ENCODE measurements at places on chromosomes 5 and 9. TPM values are rescaled to one million over a fixed set of nuclear protein-coding genes. Genes with fewer than 3 reads are reported as not detected.

GRXCR2 gene
- total RNA-seq: not detected

FOXD4L5 gene
- 0.09 TPM for total RNA-seq

GGTA1 gene
- total RNA-seq: 0.18 TPM

GNA14 gene
- total RNA-seq: 2.4 TPM

GDA gene
- total RNA-seq: not detected

FOXD4L4 gene
- 0.09 TPM for total RNA-seq

OR13C8 gene
- total RNA-seq: not detected

PCDHGB1 gene
- 0.99 TPM for total RNA-seq

LAMC3 gene
- under 0.01 TPM for total RNA-seq

LRRC19 gene
- total RNA-seq: not detected

LCN9 gene
- total RNA-seq: not detected

BTNL9 gene
- total RNA-seq: 0.27 TPM

PIP5KL1 gene
- 1.0 TPM for total RNA-seq

RASEF gene
- total RNA-seq: 0.09 TPM

AMBP gene
- total RNA-seq: not detected

PGM5 gene
- total RNA-seq: 1.1 TPM

TSLP gene
- 0.09 TPM for total RNA-seq

PCA3 gene
- 0.90 TPM for total RNA-seq

ERAP2 gene
- 7.6 TPM for total RNA-seq

DRD1 gene
- total RNA-seq: not detected

CAMK2A gene
- total RNA-seq: not detected

PCDHGA8 gene
- 1.3 TPM for total RNA-seq

FOXD4L6 gene
- not detected for total RNA-seq

BNC2 gene
- 15.3 TPM for total RNA-seq

FAT2 gene
- total RNA-seq: not detected

IRGM gene
- not detected for total RNA-seq

NOP16 gene
- total RNA-seq: 27.9 TPM

WDR31 gene
- 0.75 TPM for total RNA-seq

DDX46 gene
- total RNA-seq: 23.9 TPM

ATOX1 gene
- 76.2 TPM for total RNA-seq

MCTP1 gene
- total RNA-seq: 40.7 TPM

Measured in endothelial cell of coronary artery (primary cell).